ENCODE measurements at places on chromosomes 6 and 20. TPM values are rescaled to one million over a fixed set of nuclear protein-coding genes. Genes with fewer than 3 reads are reported as not detected.
A peak's percentile ranks its signal among the peaks of the same experiment; 100 is the strongest.

The MYH7B gene
- total RNA-seq, result 0.18 TPM

The NRN1 gene
- 0.63 TPM for total RNA-seq

DNA sequence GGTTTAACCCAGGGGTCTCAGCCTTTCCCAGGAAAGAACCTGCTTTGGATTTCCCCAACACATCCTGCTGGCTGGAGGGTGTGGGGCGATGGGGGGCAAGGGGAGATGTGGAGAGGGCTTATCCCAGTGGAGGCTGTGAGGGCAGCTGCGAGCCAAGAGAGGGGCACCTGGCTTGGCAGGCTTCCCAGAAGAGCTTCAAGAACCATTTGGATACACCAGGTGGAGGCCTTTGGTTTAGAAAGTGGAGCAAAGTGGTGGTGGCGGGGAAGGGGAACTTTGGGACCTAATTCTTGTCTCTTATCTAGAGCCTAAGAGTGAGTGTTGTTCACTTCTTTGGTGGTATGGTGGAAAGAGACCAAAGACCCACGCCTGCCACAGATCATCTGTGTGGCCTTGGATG is 12.4 kb downstream of the CD40 start:
- no peak for DNase-seq

DNA sequence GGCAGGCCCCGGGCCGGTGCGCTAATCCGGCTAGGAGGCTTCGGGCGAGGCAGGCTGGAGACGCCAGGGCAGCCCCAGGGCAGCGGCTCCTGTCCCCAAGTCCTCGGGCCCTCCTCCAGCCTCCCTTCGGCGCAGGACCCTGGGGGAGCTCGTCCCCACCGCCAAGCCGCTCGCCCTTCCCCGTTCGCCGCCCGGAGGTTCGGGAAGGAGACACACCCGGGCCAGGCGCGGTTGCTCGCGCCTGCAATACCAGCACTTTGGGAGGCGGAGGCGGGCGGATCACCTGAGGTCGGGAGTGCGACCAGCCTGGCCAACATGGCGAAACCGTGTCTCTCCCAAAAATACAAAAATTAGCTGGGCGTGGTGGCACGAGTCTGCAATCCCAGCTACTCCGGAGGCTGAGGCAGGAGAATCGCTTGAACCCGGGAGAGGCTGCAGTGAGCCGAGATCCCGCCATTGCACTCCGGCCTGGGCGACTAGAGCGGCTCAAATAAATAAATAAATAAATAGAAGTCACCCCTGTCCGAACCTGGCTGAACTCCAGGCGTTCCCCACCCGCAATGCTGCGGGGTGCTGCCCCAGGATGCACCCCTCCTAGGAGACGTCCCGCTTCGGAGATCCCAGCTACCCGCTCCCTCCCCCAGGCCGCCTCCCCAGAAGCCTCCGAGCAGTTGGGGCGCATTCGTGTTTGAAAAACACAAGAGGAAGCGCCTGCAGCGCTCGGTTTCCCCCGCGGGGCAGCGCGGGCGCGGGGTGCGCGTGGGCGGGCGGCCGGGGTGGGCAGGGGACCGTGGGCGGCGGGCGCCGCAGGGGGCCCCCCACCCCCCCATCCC is 27.5 kb downstream of the SERPINB9 start:
- peak; percentile 84 for DNase-seq

DNA sequence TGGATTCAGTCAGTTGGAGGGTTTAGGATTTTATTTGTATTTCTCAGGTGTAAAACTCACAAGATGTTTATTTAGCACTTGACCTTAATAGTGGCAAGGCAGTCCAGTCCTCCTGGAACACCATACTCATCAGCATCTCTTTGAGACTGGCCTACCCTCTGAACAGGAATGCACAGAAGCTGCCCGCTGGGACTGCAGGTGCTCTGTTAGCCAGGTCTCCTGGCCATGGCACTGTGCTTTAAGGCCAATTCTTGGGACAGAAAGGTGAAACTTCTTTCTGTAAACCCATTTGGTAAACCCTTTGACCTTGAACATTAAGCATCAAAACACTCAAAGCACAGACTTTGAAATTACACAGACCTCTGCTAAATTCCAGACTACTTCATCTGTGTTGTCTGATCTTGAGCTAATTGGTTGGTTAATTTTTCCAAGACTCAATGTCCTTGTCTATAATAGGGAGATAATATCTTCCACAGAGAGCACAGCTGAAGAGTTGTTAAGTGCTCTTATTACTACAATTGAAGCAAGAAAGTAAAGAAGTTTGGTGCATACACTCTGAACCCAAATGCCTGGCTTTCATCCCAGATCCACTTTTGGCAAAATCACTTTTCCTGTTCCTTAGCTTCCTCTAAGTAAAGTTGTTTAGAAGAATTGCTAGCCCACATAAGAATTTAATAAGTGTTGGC is 54.9 kb upstream of the NT5E start:
- no peak for DNase-seq

- peak; percentile 15 for DNase-seq
Observed at GRCh38 chr6:134379076-134379475, 61.2 kb upstream of the SGK1 start.

Data from H7 (cell line).